ENCODE measurements at places on chromosomes 1 and 21.

GRCh38 chr1:203518541-203518940 lies 24.6 kb downstream of the OPTC start:
- DNase-seq: no peak

DNA sequence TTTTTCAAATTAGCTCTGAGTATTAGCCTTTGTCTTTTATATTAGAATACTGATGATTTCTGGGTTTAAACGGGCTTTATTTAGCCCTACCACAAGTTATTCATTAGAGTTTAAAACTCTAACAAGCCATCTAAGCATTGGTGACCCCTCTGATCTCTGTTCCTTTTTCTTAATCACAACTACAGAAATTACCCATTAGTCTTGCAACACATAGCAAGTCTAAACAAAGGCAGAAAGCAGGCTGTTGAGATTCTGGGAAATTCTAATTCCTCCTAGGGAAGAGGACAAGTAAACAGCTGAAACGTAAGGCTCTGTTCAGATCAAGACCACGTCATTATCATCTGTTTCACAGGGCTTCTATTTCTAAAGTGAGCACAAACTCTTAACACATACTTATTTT lies 491.2 kb upstream of the ZRANB2 start:
- DNase-seq: peak; percentile 40

DNA sequence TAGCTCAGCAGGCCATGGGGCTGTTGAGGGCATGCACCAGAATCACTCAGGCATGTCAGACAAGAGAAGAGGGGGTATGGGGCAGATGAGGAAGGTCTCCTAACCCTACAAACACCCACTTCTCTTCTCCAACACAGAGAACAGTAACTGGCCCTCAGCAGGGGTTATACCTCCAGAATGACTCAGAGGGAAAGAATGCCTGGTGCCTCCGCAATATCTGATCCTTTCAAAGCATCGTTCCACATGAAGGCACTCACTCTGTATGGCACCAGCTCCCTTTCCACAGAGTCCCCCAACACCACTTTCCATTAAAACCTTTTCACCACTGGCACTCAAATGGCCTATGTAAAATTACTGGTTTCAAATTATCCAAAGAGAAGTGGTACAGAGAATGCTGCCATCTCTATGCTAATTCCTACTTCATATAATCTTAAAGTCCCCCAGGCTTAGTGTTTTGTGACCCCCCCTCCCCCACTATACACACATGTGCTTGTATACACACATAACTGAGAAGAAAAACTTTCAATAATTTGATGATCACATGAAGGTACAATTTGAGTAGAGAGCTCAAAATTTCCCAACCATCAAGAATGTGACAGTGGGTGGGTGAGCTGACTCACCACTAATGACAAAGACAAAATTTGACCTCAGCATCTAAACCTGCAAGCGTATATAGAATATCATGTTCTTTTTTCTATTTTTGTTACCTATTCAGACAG lies 91.5 kb downstream of the SIPA1L2 start:
- peak; percentile 41 for DNase-seq

- DNase-seq: no peak
Measured at GRCh38 chr21:29674343-29674742, 265.5 kb downstream of the GRIK1 start.

DNA sequence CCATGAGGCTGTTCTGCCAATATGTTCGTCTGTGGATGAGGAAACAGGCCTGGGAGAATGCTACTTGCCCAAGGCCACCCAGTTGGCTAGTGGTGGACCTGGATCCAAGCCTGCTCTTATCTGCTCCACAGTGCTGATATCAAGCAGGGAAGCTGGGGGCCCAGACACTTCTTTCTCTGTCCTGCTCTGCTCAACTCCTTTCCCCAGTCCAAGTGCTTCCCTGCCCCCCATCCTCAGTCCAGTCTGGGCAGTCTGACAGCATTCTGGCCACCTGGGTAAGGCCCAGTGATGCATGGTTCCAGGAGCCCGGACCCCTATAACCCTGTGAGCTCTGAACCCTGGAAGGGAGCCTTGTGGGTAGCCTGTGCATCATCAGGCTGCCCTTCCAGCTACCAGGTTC lies 4.2 kb upstream of the PAQR7 start:
- DNase-seq: no peak

- no peak for DNase-seq
Measured at GRCh38 chr1:64505944-64506655, 36.2 kb downstream of the CACHD1 start.

DNA sequence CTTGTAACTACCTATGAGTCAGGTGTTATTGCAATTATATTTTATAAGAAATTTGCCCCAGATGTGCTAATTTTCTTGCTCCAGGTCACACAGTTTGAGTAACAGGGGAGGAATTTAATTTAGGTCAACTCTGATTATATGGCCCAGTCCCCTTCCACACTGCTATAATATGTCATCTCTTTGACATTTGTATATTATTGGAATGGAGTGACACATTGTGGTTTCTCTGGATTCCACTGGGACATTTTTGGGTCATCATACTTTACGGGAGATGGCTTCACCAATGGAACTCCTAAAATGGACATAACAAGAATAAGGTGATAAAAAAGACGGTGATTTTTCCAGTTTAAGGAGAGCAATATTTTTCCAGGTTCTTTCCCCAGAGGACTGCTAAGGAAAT lies 191.2 kb downstream of the DISC1 start:
- DNase-seq: no peak

GRCh38 chr1:33997127-33998036 lies 133.5 kb downstream of the HMGB4 start:
- no peak for DNase-seq

DNA sequence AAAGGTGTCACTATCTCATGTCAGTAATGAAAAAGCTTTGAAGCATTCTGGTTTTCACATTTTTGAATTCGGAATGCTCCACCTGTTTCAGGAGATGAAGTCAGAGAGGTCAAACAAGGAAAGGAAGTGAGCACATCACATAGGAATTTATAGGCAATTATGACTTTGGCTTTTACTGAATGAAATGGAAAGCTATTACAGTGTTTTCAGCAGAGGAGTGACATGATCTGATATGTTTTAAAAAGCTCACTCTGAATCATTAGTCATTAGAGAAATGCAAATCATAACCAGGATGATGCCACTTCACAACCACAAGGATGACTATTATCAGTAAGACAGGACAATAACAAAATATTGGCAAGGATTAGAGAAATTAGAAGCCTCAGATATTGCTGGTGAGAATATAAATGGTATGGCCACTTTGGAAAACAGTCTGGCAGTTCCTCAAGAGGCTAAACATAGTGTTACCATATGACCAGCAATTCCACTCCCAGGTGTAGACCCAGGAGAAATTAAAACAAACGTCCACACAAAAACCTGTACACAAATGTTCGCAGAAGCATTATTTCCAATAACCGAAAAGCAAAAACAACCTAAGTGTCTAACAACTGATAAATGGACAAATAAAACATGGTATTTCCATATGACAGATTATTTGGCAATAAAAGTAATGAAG lies 7.5 kb downstream of the TAF1A start:
- no peak for DNase-seq

DNA sequence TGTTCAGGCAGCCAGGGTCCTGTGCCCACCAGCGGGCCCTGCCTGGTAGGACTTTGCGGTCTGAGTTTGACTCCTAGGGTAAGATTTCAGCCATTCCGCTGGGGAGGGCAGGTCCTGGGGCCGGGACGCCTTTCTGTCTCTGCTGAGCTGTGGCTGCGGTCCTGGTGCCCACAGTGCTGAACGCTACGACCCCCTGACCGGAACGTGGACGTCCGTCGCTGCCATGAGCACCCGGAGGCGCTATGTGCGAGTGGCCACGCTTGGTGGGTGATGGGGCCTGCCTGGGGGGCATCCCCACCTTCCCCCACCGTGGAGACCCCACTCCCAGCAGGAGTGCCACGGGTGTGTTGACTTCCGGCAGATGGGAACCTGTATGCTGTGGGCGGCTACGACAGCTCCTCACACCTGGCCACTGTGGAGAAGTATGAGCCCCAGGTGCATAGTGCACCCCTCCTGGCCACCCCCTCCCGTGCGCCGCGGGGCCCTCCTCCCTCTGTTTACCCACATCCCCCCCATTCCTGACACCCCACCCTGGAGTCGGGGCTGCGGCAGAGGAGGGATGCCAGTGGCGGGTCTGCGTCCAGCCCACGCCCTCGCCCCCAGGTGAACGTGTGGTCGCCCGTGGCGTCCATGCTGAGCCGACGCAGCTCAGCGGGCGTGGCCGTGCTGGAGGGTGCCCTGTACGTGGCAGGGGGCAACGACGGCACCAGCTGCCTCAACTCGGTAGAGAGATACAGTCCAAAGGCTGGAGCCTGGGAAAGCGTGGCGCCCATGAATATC lies 2.3 kb upstream of the PLEKHN1 start:
- DNase-seq: no peak

GRCh38 chr1:41109310-41110197 lies 88.0 kb upstream of the SLFNL1 start:
- peak; percentile 88 for DNase-seq
